A549 treated with GW870086 at 1 μM for 4 hours (cell line): ENCODE measurements at places on chromosomes 2 and 18. TPM values are rescaled to one million over a fixed set of nuclear protein-coding genes. Genes with fewer than 3 reads are reported as not detected.

The TEX44 gene
- not detected in 5 replicates for total RNA-seq

The CFAP65 gene
- 0.14 to 0.21 TPM (median 0.18 TPM) in 4 of 5 replicates, not detected in the other for total RNA-seq

The HSPE1 gene
- 453 to 852 TPM (median 476 TPM) in 5 replicates for total RNA-seq

The OSBPL1A gene
- total RNA-seq: 11.9 to 14.8 TPM (median 13.2 TPM) in 5 replicates

The INHBB gene
- total RNA-seq: 20.3 to 31.5 TPM (median 23.1 TPM) in 5 replicates

The ALKAL2 gene
- not detected in 5 replicates for total RNA-seq

The ABCB11 gene
- 0.01 to 0.05 TPM (median 0.03 TPM) in 4 of 5 replicates, not detected in the other for total RNA-seq
